ENCODE measurements at places on chromosomes 5 and 9.

GRCh38 chr9:6590772-6591384 lies 54.7 kb downstream of the GLDC start:
- H3K4me3 ChIP-seq = no peak overlapping the region
- no peak overlapping the region for H3K27ac ChIP-seq
- no peaks in the 10 kb centered on the region for H3K36me3 ChIP-seq
- no peak for DNase-seq
- H3K27me3 ChIP-seq = no peaks in the 10 kb centered on the region

DNA sequence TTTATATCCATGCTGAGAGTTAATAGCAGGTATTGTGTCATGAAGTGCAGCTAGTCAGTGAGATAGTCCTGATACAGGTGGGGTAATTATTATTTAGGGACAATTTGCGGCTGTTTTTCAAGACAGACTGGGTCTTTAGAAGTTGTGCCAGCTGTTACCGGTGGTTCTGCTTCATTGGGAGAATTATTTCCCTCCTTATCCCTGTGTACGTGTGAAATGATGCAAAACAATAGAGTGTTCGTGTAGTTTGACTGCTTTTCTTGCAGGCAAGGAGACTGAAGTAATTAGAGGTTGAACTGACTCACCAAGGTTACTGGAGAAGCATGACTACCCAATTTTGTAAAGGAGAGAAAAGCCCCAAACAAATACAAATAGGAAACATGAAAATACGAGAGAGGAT lies 101.7 kb downstream of the ARRDC3 start:
- no peak overlapping the region for H3K4me3 ChIP-seq
- peak overlapping the region; percentile 90 for H3K27ac ChIP-seq
- H3K27me3 ChIP-seq = no peaks in the 10 kb centered on the region
- DNase-seq = no peak
- peaks cover 46% of the 10 kb centered on the region for H3K4me1 ChIP-seq

GRCh38 chr5:125972706-125973105 lies 450.5 kb upstream of the GRAMD2B start:
- no peak overlapping the region for H3K4me3 ChIP-seq
- H3K27me3 ChIP-seq = no peaks in the 10 kb centered on the region
- DNase-seq = no peak
- H3K4me1 ChIP-seq = no peaks in the 10 kb centered on the region

DNA sequence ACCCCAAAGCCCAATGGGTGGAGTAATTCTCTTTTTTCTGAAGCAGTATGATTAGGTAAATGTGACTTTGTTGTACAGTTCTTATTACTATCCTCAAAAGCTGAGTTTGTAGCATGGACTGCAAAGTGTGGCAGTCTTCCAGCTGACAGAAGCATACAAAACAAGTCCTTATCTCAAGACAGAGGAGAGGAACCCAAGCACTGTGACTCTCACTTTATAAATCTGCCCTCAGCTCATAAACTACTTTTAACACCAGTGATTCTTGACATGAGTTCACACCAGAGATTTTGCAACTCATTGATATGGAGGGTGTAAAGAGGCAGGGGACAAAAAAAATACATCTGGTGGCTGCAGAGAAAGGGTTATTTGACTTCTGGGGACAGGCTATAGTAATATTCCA lies 251.6 kb downstream of the NTRK2 start:
- no peaks in the 10 kb centered on the region for H3K27me3 ChIP-seq
- H3K4me1 ChIP-seq = no peaks in the 10 kb centered on the region
- H3K4me3 ChIP-seq = no peak overlapping the region
- no peak for DNase-seq
- no peaks in the 10 kb centered on the region for H3K36me3 ChIP-seq

DNA sequence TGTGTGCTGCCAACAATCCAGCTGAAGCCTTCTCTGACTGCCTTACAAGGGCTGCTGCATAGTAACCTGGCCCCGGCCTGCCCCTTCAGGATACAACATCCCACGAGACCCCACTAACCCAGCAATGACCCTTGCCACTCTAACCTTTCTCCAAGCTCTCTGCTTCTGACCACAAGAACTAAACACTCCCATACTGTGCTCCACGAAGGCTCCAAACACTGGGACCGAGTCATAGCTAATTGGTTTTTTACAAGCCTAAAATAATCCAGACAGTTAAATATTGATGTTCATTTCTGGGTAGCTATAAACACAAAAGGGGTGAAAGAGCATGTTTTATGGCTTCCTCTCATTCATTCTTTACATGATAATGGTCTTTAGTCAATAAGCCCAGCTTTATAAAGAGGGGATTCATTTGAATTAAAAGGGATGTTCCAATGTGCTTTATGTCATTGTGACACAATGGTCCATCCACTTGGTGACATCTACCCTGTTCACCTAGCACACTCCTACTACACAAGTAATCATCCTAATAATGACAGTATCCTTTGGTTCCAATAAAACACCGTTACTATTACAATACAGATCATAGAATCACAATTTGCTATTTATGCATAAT lies 16.2 kb upstream of the TLE4 start:
- H3K4me3 ChIP-seq = no peak overlapping the region
- H3K27ac ChIP-seq = no peak overlapping the region
- no peaks in the 10 kb centered on the region for H3K4me1 ChIP-seq

DNA sequence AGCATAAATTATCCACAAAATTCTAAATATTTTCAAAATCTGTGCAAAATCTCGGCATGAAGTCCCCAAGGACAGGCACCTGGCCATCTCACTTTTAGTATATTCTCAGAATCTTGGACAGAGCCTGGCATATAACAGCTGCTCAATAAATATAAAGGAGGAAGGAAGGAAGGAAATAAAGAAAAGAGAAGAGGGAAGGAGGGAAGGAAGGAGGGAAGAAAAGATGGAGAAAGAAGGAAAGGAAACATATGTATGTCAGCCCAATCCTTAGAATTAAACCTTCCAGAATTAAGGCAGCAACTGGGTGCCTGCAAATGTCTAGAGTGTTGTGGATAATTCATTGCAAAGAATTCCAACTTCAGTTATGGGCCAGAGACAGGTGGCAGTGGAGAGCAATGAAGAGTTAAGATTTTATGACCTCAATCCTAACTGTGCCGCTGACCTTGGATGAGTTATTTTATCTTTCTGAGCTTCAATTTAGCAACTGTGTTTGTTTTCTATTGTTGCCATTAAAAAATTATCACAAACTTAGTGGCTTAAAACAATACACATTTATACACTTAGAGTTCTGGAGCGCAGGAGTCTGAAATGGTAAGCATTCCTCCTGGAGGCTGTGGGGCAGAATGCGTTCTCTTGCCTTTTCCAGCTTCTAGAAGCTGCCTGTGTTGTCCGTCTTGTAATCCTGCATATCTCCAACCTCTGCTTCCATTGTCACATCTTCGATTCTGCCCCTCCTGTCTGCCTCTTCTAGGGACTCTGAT lies 200.9 kb upstream of the MSX2 start:
- DNase-seq = no peak
- H3K4me1 ChIP-seq = no peaks in the 10 kb centered on the region
- no peaks in the 10 kb centered on the region for H3K27me3 ChIP-seq
- no peak overlapping the region for H3K4me3 ChIP-seq
- no peak overlapping the region for H3K27ac ChIP-seq

DNA sequence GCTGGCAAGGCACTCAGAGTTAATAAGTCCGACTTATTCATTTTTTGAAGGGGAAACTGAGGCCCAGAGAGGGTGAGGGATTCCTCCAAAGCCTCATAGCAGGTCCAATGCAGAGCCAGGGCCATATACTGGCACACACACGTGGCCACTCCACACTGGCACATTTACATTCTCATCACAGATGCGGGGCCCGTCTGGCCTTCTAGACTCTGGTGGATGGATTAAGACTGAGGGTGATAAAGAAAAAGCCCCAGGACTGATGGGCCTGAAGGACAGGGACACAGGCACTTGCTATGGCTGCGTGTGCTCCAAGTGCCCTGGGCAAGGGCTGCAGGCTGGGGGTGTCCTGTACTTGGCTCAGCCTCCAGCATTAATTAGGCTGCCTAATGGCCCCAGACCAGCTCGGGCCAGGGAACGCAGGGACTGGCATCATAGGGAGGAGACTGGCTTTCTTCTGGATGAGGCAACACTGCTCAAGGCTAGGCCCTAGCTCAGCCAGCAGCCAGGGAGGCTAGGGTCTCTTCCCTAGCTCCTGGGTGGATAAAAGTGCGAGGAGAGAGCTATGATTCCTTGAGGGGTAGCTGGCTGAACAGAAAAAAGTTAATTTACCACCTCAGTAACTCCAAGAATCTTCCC lies 28.5 kb upstream of the CSF1R start:
- no peak for DNase-seq
- H3K36me3 ChIP-seq = no peaks in the 10 kb centered on the region
- no peak overlapping the region for H3K4me3 ChIP-seq
- H3K27ac ChIP-seq = no peak overlapping the region
- peaks cover 6% of the 10 kb centered on the region for H3K27me3 ChIP-seq
- H3K4me1 ChIP-seq = no peaks in the 10 kb centered on the region

GRCh38 chr5:135477613-135478066 lies 25.5 kb upstream of the TIFAB start:
- H3K4me3 ChIP-seq = no peak overlapping the region
- no peaks in the 10 kb centered on the region for H3K36me3 ChIP-seq
- no peak overlapping the region for H3K27ac ChIP-seq
- H3K4me1 ChIP-seq = no peaks in the 10 kb centered on the region

- H3K27me3 ChIP-seq = no peaks in the 10 kb centered on the region
- no peaks in the 10 kb centered on the region for H3K36me3 ChIP-seq
- no peak overlapping the region for H3K27ac ChIP-seq
These were observed 41.4 kb downstream of the CDC42SE2 start for GRCh38 chr5:131305138-131305689.

DNA sequence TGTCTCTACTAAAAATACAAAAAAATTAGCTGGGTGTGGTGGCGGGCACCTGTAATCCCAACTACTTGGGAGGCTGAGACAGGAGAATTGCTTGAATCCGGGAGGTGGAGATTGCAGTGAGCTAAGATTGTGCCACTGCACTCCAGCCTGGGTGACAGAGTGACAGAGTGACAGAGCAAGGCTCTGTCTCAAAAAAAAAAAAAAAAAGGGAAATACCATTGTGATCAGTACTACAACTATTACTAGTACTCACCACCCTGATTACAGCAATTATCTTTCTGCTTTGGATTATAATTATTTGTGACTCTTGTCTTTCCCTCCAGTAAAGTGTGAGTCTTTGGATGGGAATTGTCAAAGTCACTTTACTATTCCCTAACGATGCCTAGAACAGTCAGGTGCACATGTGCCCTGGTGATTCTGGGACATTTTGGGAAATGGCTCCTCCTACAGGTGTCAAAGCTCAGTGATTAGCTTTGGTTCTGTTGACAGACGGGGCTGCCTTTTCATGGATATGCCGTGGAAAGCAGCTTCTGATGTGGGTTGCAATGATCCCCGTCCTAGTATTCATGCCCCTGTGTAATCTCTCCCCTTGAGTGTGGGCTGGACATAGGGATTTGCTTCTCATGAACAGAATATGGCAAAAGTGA lies 31.8 kb upstream of the FRRS1L start:
- no peaks in the 10 kb centered on the region for H3K36me3 ChIP-seq
- H3K4me3 ChIP-seq = no peak overlapping the region
- DNase-seq = no peak
- H3K27ac ChIP-seq = no peak overlapping the region

GRCh38 chr9:136597965-136598364 lies 52.1 kb upstream of the NOTCH1 start:
- no peak overlapping the region for H3K4me3 ChIP-seq
- H3K27ac ChIP-seq = no peak overlapping the region
- no peaks in the 10 kb centered on the region for H3K36me3 ChIP-seq
- peaks cover 53% of the 10 kb centered on the region for H3K4me1 ChIP-seq
- no peaks in the 10 kb centered on the region for H3K27me3 ChIP-seq

DNA sequence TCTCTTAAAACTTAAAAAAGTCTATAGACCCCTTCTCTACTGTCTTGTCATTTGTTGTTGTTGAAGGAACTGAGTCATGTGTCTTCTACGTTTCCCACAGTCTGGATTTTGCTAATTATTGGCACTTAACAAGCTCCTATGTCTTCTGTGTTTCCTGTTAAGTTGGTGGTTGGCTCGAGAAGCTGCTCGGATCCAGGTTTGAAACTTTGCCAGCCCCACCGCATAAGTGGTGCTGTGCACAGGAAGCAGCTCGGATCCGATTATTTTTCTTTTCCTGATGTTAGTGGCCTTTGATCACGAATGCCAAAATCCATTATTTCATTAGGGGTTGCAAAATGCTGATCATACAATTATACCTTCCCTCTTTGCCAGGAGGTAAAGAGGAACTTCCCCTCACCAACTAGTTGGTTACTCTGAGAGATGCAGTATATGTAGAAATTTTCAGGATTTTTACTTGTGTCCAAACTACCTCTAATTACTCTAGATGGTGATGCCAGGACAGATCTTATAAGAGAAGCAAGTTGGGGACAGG lies 186.5 kb downstream of the NSG2 start:
- no peaks in the 10 kb centered on the region for H3K36me3 ChIP-seq
- no peak overlapping the region for H3K4me3 ChIP-seq
- H3K27me3 ChIP-seq = no peaks in the 10 kb centered on the region
- no peaks in the 10 kb centered on the region for H3K4me1 ChIP-seq
- H3K27ac ChIP-seq = no peak overlapping the region

GRCh38 chr9:7067169-7067568 lies 309.4 kb downstream of the KDM4C start:
- no peak overlapping the region for H3K27ac ChIP-seq
- H3K4me3 ChIP-seq = no peak overlapping the region
- no peaks in the 10 kb centered on the region for H3K27me3 ChIP-seq
- H3K36me3 ChIP-seq = no peaks in the 10 kb centered on the region
- DNase-seq = no peak

DNA sequence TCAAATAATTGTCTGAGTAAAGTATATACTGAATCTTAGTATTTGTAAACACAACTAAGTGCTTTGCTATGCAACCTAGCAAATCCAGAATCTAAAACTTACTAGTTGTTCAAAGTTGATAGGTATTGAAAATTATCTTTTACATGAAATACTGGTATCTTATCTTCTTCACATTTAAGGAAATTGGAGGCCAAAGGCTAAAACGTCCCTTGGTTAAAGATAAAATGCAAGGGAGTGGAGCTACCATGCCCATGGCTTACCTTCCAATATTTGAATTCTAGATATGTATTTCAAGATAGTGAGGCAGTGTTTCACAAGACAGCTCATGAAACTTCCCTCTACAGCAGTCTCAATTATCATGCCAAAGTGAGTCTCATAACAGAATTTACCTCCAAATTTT lies 373.5 kb downstream of the KIAA0825 start:
- no peak overlapping the region for H3K4me3 ChIP-seq
- no peak for DNase-seq
- H3K27ac ChIP-seq = no peak overlapping the region
- no peaks in the 10 kb centered on the region for H3K36me3 ChIP-seq
- peaks cover 3% of the 10 kb centered on the region for H3K4me1 ChIP-seq
- no peaks in the 10 kb centered on the region for H3K27me3 ChIP-seq

- no peaks in the 10 kb centered on the region for H3K27me3 ChIP-seq
- no peak for DNase-seq
- no peaks in the 10 kb centered on the region for H3K36me3 ChIP-seq
These were observed 17.0 kb upstream of the TNC start for GRCh38 chr9:115134941-115135340.

DNA sequence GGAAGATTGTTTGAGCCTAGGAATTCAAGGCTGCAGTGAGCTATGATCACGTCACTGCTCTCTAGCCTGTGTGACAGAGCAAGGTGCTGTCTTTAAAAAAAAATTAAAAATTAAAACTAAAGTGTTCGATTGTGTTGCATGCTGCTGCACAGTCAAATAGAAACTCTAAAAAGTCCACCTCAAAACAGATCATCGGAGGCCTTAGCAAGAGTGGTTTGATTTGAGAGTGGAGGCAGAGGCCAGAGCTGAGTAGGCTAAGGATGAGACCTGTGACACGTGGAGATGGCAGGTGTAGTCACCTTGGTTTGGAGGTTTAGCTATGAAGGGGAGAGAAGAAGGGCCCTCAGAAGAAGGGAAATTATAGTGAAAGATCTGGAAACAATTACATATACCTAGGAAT lies 2.8 kb upstream of the PTPDC1 start:
- DNase-seq = no peak
- no peak overlapping the region for H3K27ac ChIP-seq
- H3K4me1 ChIP-seq = peaks cover 15% of the 10 kb centered on the region
- H3K36me3 ChIP-seq = no peaks in the 10 kb centered on the region
